ENCODE measurements at places on chromosomes 7 and 10.

- no peak for DNase-seq
These were observed 22.9 kb upstream of the DUSP5 start for GRCh38 chr10:110474826-110475225.

- DNase-seq: no peak
These were observed 7.3 kb upstream of the TARP start for GRCh38 chr7:38280707-38281106.

GRCh38 chr10:78802866-78803265 lies 265.9 kb upstream of the ZMIZ1 start:
- DNase-seq: no peak

GRCh38 chr10:131474416-131474815 lies 162.9 kb upstream of the TCERG1L start:
- DNase-seq: no peak

DNA sequence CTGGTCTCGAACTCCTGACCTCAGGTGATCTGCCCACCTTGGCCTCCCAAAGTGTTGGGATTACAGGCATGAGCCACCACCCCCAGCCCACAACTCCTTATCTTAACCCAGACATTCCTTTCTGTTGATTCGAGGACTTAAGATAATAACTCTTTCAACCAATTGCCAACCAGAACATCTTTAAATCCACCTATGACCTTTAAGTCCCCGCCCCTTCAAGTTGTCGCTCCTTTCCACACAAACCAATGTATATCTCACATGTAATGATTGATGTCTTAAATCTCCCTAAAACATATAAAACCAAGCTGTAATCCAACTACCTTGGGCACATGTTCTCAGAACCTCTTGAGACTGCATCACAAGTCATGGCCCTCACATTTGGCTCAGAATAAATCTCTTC lies 7.8 kb upstream of the ANKRD2 start:
- no peak for DNase-seq

DNA sequence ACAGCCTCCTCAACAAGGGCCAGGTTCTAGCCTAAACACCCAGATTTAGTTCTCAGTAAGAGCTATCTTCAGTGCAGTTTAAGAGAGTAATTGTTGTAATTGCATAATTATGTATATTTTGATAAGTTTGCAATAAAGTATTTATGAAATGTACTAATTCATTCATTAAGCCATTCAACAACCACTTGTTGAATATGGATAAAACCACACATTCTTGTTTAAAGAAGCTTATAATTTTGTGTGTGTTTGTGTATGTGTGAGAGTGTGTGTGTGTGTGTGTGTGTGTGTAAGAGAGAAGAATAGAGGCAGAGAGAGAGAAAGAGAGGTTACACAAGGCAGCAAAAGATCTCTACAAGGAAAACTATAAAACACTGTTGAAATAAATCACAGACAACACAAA lies 115.0 kb upstream of the SLC25A13 start:
- no peak for DNase-seq

- DNase-seq: peak; percentile 45
These were observed 53.6 kb upstream of the TMEM72 start for GRCh38 chr10:44857363-44858016.

DNA sequence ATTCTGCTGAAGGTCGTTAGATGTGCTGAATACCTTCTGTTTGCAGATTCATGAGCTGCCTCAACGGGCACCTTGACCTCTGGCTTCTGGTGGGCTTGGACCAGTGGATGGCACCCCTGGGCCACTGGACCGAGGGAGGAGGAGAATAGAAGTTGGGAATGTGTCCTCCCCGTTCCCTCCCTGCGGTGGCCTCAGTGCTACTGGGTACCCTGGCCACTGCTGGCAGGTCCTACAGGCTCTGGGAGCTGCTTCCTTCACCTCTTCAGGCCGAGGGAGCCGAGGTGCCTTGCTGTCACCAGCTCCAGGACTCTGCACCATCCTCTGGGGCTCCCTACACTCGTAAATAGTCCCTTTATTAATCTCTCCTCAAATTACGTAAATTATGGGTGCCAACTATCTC lies 32.2 kb upstream of the GALNTL5 start:
- DNase-seq: no peak

DNA sequence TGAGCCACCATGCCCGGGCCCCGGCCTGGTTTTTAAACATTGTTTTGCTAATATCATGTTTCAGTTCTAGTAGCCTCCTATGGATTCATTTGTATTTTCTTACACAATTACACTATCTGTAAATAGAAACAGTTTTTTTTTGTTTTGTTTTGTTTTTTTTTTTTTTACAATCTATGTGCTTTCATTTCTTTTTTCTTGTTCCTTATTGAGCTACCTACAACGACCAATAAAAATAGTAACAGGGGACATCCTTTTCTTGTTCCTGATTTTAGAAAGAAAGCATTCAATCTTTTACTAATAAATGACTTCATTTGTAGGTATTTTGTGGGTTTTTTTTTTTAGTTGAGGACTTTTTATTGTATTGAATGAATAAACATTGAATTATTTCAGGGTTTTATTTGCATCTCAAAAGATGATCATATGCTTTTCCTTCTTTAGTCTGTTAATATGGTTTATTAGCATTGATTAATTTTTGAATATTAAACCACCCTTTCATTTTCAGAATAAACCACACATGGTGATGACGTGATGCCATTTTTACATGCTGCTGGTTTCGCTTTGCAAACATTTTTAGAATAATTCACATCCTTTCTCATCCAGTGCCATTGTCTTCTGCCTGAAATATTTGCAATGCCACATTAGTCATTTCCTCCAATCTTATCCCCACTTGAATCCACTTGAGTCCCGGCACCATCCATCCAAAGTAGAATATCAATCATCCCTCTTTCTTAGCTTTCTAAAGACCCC lies 18.1 kb upstream of the AKR1E2 start:
- no peak for DNase-seq

DNA sequence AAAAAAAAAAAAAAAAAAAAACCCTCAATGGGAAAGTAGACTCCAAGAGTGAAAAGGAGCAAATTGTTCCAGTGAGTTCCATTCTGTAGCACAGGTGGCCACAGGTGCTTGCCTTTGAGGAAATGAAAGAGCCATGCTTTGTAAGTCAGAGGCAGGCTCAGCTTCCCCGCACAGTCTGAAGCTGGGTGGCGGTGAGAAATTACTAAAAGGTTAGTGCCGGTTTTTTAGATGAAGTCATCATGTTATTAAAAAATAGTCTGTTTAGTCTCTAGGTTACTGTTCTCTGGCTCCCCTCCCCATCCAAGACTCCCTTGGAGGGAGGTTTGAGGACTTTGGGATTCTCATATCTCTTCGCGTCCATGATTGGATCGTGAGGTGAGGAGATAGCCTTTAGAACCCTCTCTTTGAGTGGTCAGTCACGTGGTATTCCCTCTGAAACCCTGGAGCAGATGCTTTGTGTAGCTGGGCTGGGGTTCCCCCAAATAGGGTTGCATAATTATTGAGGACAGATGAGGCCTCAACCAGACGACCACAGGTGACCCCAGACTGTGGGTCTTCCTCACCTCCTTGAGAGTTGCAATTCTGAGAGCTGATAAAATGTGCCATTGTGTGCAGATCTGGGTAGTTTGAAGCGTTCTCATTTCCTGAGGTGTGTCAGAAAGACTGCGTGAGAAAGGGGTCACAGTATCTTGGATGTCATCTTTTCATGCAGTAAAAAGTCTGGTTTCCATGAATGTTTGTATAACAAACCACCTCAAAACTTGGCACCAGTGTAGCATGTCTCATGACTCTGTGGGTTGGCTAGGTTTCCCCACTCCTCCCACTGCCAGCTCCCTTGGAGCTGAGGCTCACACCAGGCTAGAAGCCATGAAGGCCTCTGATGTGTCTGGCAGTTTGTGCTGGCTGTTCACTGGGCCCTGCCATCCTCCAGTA lies 27.1 kb downstream of the OGDH start:
- peak; percentile 77 for DNase-seq

GRCh38 chr7:51545131-51545530 lies 228.5 kb upstream of the COBL start:
- no peak for DNase-seq

DNA sequence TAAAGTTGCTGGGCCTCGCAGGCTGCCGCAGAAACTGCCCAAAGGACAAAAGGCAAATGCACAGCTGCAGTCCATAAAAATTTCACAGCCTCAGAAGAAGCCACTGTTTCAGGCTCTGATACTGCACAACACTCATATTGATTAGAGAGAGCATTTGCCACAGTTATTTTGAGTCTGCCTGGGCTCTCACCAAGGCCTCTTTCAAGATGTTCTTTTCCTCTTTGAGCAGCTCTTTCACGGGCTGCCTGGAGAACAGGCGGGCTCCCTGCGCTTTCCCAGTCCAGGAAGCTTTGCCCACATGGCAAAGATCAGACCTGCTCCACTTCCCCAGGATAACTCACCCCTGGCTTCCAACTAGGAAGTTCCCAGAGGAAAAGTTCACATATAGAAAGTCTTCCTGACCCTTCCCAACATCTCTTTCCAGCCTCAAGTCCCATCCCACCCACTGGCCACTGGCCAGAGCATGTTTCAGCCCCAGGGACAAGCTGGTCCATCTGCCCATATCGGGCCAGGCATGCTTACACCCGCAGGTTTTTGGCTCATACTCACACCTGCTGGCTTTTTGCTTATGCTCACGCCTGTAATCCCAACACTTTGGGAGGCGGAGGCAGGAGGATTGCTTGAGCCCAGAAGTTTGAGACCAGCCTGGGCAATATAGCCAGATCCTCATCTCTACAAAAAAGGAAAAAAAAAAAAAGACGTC lies 3.3 kb downstream of the SLIT1 start:
- DNase-seq: no peak

- DNase-seq: peak; percentile 54
These were observed 3.1 kb upstream of the CUX1 start for GRCh38 chr7:101814081-101814990.

DNA sequence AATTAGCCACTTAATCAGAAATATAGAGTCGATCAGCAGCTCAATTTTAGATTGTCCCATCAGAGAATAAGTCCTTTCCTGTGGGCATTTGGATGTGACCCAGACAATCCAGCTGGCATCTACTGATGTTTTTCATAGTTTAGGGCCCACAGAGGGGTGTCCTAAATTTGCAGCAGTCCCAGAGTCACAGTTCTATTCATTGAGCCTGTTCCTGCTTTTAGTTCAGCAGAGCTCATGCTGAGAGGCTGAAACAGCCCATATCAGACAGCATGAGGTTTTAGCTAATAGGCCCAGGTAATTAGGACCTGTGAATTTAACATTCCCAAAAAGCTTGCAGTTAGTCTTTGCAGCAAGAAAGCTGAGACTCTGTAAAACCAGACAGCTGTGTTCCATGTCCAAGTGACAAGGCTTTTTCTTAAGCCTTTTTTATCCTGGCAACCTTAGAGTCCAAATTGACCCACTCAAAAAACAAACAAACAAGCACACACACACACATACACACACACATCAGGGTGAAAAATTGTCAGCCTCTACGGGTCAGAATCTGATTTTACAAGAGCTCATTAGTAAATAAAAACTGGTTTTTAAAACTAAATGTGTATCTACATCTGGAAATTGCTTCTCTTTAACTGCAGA lies 33.7 kb downstream of the ANKIB1 start:
- no peak for DNase-seq

DNA sequence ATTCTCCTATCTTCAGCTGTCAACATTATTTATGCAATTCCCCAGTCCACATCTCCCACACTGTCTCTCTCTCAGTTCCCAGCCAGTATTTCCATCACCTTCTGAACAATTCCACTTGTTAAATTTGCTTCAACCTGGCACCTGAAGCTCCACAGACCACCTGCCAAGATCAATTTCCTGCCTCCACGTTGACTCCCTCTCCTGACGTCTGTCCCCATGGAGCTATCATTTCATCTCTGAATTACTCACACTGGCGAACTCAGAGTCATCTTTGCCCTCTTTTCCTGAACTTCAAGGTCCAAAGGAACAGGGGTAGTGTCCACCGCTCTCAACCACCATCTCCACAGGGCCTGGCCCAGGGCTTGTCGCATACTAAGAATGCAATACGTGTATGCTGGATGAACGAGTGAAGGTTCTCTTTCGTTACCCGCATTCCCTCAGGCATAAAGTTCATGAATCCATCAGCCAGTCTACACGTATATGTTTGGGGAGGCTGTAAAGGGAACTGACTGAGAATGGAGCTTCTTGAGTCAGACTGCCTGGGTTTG lies 183.3 kb downstream of the JCAD start:
- no peak for DNase-seq

DNA sequence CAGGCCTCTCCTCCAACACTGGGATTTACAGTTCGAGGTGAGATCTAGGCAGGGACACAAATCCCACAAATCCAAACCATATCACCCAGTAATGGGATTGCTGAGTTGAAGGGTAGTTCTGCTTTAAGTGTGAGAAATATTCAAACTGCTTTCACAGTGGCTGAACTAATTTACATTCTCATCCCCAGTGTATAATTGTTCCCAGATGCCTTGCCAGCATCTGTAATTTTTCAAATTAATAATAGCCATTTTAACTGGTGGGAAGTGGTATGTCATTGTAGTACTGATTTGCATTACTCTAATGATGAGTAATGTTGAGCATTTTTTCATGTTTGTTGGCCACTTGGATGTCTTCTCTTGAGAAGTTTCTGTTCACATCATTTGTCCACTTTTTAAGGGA lies 592.8 kb upstream of the GRM3 start:
- DNase-seq: no peak

DNA sequence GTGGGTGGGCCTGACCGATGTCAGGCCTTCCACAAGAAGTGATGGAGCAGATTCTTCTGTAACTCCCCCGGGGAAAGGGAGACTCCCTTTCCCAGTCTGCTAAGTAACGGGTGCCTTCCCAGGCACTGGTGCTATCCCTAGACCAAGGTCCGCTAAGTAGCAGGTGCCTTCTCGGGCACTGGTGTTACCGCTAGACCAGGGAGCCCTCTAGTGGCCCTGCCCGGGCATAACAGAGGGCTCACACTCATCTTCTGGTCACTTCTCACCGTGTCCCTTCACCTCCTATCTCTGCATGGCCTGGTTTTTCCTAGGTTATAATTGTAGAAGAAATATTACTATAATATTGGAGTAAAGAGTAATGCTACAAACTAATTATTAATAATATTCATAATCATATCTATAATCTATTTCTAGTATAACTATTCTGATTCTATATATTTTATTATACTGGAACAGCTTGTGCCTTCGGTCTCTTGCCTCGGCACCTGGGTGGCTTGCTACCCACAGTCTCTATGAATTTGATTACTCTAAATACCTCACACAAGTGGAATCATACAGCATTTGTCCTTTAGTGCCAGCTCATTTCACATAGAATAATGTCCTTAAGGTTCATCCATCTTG lies 1378.7 kb downstream of the XPNPEP1 start:
- DNase-seq: peak; percentile 44

DNA sequence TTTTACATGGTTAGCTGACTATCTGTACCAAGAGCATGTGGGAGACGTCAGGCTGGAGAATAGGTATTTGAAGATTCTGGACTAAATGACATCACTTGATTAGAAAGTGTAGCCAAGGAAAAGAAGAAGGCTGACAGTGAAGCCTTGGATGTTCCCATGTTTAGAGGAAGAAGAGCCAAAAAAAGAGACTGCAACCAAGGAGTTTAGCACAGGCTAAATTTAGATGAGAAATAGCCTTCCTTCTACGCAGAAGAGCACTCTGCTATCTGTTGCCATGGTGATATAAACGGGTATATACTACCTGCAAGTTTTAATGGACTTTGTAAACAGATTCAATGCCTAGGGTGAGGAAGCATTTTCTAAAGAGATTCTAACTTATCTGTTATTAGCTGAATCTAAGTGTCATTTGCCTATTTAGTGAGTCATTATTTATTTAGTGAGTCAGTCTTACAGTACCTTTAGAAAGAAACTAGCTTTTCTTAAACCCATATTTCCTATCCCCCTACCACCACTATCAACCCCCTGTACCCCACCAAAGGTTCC lies 69.8 kb downstream of the CDK6 start:
- DNase-seq: no peak

GRCh38 chr10:61409157-61409556 lies 44.0 kb downstream of the TMEM26 start:
- no peak for DNase-seq

All from stimulated activated naive B cell treated with anti-CD40 and anti-IgM and Interleukin-4, amounts not matched to agents 10 μg/mL and 1 μg/mL and 100 μg/mL, for 72 hours (primary cell).